Stimulated activated CD8-positive, alpha-beta memory T cell treated with anti-CD3 and anti-CD28 coated beads, Interleukin-4, amount 100 ng/mL, for 1 hour (primary cell): ENCODE measurements at places on chromosomes 1 and 21.

- DNase-seq, result no peak
Observed at GRCh38 chr1:108601708-108602410, 42.0 kb downstream of the EEIG2 start.

GRCh38 chr1:206923009-206923960 lies 1.5 kb upstream of the FCMR start:
- DNase-seq, result no peak

GRCh38 chr1:27038020-27038419 lies 25.4 kb upstream of the TENT5B start:
- DNase-seq, result no peak

- no peak for DNase-seq
Observed at GRCh38 chr1:31423418-31423947, 10.5 kb downstream of the SERINC2 start.

- DNase-seq, result no peak
Observed at GRCh38 chr1:45608175-45609156, 15.4 kb downstream of the CCDC17 start.

DNA sequence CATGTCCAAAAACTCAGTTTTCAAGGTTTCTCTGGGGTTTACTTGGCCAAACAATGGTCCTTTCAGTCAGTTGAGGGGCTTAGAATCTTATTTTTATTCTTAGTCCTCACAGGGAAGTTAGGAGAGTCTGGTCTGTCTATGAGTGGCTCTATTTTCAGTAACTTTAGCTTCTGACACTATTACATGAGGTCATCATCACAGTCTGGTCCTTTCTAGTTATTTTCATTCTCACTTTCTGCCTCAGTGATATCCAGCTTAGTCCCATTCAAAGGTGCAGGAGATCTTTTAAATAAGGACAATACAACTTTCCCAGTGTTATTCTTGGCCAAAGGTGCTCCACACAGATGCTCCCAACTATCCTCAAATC lies 30.0 kb upstream of the FGGY start:
- DNase-seq, result no peak
